Spinal cord (tissue), 10 donors: ENCODE measurements at places on chromosomes 16 and 17.

- DNase-seq = no peak
Observed at GRCh38 chr16:50265260-50265659, 1.1 kb upstream of the ADCY7 start.

- DNase-seq = no peak
Observed at GRCh38 chr16:82651921-82652601, 25.3 kb downstream of the CDH13 start.

- DNase-seq = peak; percentile 94
Observed at GRCh38 chr17:50719144-50719923, at the start of gene LUC7L3. LUC7L3 (plus strand) TSS chr17:50719603; CDS start chr17:50719733, 130 bp downstream.

DNA sequence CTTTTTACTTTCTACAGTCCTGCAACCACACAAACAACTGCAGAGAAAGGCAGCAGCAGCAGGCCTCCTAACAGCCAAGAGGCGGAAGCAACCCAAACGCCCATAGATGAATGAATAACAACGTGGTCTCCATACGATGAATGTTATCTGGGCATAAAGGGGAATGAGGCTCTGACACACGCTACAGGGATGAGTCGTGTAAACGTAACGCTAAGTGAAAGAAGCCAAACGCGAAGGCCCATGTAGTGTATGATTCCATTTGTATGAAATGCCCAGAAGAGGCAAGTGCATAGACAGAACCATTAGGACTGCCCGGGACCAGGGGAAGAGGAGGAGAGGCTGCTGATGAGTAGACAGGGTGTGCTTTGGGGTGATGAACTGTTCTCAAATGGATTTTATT lies 94.8 kb upstream of the DNAH17 start:
- DNase-seq = no peak

- no peak for DNase-seq
Observed at GRCh38 chr17:28402224-28402630, 3.8 kb downstream of the SLC46A1 start.

DNA sequence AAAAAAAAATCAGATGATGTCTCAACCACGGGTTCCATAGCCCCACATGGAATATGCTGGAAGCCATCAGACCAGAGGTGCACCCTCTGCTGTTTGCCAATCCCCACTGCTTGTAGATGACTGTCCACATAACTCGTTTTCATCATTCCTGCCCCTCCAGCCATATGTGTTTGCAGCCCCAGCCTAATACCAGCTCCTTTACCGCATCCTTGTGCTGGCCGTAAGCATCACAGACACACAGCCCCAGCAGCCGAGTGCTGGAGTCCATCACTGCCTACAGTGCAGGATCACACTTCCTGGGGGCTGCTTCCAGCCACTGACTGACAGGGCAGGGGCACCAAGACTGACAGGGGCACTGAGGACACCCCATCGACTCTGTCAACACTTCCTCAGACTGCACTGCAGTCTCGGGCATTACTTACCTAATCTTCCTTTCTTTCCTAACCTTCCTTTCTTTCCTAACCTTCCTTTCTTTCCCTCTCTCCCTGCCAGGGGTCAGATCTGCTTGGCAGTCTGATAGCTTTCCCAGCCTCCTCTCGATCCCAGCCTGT lies 5.0 kb downstream of the RCVRN start:
- no peak for DNase-seq
